ENCODE measurements at places on chromosomes 11 and 22.

DNA sequence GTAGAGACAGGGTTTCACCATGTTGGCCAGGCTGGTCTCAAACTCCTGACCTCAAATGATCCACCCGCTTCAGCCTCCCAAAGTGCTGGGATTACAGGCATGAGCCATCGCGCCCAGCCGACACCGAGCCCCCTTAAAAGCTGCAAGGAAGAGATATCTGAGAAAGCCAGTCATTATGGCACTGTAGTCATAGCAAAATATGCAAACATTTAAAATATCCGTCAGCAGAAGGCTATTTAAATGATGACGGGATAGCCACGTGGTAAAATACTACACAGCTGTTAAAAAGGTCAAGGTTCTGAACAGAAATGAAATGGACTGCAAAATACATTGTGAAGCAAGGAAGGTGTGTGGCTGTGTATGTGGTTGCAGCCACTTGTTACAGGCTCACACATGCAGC, 6.4 kb upstream of the CCDC88B start:
- no peak for DNase-seq

GRCh38 chr11:128262463-128263345, 324.7 kb downstream of the ETS1 start:
- DNase-seq: no peak

DNA sequence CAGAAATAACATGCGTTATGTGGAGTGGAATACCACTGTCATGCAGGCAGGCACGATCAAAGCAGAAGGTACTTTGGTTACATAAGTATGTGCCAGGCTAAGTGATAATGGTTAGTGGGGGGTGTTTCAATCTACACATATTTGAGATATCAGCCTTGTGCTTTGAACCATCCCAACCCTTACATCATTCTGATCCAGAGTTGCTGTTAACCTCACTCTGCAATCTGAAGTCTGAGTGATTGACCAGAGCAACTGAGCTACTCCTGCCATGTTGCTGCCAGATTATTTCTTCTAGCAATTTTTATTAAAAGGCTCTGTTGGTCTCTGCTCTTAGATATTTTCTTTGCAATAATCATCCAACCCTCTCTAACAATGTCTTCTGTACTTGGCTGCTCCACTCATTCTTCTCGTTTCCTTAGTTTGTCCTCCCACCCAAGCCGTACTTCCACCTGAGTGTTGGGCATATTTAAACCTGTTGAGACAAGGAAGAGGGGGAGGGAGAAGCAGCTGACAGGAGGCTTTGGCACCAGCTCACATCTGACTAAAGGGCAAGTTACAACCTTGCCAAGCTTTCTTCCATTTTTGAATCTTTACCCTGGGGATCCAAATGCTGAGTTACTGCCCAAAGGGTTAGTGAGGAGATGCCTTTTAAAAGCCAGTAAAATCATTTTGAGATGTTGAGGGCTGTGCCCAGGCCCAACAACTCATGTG, 114.1 kb upstream of the SESN3 start:
- DNase-seq: no peak

DNA sequence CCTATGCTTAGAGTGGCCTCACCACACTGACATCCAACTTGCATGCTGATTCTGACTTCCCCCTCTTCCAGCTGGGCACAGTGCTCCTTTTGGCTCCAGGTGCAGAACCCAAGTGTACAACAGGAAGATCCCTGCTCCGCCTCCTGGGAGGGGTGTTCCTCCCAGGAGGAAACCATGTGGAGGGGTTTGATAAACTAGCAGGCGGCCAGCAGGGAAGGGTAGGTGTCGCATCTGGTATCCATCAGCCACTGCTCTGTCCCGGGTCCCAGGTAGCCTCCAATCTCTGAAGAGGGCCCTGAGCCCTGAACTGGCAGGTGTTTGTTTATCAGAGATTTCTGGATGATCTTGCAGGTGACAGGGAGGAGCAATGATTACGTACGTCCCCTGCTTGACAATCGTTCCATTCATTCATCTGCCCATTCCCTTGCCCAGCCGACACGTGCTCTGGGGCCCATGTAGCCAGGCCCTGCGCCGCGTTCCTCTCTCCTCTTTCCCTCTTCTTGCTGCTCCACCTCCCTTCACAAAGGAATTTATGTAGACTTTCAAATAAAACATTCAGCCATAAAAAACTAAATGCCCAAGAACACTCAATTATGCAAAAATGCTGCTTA, 41.2 kb upstream of the MICAL2 start:
- DNase-seq: no peak

- DNase-seq: no peak
Observed at GRCh38 chr22:33014621-33015020, 43.6 kb downstream of the SYN3 start.

DNA sequence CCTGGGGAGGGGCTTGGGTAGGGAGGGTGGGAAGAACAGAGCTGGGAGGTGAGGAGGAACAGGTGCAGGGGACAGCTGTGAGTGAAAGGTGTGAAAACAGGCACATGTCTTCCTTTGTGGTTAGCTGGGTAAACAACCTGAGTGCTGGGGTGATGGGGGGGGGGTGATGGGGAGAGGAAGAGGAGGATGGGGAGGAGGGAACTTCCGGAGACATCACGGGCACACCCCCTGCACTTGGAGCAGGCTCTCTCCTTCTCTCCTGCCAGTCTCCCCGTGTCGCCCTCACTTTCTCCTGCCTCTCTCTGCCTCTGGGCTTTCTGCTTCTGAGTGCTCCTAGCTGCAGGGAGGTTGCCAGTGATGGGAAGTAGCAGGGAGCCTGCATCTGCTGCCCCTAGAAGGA, 8.8 kb downstream of the CXCR5 start:
- DNase-seq: no peak

DNA sequence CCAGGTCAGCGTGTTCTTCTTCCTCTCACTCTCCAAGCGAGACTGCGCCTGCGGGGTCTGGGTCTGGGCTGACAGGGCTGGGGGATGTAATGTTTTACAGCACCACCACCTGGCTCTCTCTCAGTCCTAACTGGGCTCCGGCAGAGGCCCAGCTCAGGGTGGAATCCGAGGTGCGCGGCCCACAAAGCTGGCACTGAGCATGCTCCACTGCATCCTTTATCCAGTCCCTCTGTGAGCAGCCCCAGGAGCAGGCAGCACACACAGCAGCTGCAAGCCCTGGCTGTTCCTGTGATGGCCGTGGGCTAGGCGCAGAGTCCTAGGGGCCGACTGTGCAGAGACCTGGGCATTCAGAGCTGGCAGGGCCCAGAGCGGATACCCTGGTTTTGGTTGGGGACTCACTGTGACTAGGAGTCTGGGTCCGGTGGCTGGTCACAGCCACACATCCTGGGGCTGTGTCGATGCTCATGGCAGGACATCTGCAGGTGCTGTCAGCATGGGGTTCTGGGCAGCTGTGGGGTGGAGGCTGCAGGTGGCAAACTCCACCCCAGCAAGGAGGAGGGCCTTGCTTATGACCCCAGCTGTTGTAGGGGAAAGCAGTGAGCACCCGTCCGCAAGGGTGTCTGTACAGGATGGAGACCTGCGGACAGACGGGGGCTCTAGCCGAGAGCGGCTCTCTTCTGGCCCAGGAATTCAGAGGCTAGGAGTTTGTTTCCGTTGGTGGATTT, 4.0 kb downstream of the LRRC75B start:
- no peak for DNase-seq

DNA sequence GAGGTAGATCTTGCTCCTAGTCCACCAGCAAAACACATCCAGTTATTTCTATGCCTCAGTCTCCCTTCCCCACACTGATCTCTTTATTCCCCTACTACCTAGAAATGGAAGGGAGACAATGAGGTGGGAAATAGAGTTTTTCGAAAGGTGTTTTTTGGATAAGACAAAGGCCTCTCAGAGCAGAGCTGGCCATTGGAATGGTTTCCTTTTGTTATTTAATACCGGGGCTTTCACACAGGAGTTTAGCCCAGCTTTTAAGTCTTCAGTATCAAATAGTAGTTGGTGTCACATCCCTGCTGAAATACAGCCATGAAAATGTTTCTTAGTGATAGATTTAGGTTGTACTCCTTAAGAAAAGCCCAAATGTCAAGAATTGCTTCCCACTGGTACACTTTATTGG, 65.4 kb upstream of the B3GAT1 start:
- DNase-seq: no peak

GRCh38 chr11:71114124-71114851, 138.1 kb downstream of the SHANK2 start:
- no peak for DNase-seq

DNA sequence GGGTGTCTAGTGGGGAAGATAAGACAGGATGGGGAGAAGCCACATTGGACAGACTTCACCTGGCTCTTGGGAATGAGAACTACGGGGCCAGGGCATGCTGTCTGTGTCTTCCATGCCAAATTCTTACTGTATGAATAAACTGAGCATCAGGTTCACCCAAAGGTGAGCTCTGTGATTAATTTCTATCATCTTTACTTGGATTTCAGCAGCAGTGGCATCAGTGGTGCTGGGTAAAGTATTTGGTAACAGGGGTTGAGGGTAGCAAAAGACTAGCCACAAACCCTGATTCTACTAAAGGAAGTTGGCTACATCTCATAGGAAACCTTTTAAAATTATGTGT, 38.8 kb downstream of the IRAG1 start:
- peak; percentile 76 for DNase-seq

DNA sequence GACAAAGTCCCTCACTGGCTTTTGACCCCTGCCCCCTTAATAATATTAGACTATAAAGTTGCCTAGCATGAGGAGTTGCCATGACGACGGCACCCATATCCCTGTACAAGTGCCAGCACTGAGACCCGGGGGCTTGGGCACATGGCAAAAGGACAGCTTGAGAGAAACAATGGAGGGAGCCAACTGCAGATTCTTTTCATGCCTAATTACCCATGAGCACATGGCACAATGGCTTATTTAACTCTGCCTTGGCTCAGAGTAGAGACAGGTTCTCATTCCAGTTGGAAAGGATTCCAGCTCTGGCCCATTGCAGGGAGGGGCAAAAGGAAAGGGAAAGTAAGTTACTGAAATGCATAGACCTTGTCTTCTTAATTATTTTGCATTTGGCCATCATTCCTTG, 261.2 kb upstream of the UBASH3B start:
- DNase-seq: no peak

- DNase-seq: no peak
Observed at GRCh38 chr11:104765401-104766095, 132.7 kb downstream of the CASP12 start.

GRCh38 chr11:104011044-104011443, 25.4 kb upstream of the DDI1 start:
- no peak for DNase-seq

DNA sequence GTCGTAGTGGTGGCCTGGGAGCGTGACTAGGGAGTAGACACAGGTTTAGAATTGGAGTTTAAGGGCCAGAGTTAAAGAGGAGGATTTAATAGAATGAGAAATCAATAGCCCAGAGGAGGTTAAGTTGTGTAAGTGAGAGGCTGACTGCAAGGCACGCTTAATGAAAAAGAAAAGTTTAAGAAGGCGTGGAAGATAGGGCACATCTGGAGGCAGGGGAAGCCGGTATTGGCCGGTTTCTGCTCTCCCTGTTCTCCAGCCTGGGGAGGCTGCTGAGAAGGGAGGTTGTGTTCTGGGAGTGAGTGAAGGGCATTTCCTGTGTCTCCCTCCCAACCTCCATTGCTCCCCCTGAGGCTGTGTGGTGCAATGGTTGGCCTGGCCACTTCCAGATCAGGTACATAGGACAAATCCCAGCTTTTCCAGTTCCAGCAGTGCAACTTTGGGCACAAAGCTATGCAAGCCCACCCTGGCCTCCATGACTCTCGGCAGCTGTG, 6.3 kb downstream of the GRIK4 start:
- no peak for DNase-seq

- peak; percentile 76 for DNase-seq
Observed at GRCh38 chr22:32701034-32701433, 100.5 kb upstream of the TIMP3 start.

GRCh38 chr22:46774253-46774979, 12.0 kb downstream of the TBC1D22A start:
- DNase-seq: no peak

- peak; percentile 88 for DNase-seq
Observed at GRCh38 chr22:32050678-32051515, 7.8 kb downstream of the SLC5A1 start.

DNA sequence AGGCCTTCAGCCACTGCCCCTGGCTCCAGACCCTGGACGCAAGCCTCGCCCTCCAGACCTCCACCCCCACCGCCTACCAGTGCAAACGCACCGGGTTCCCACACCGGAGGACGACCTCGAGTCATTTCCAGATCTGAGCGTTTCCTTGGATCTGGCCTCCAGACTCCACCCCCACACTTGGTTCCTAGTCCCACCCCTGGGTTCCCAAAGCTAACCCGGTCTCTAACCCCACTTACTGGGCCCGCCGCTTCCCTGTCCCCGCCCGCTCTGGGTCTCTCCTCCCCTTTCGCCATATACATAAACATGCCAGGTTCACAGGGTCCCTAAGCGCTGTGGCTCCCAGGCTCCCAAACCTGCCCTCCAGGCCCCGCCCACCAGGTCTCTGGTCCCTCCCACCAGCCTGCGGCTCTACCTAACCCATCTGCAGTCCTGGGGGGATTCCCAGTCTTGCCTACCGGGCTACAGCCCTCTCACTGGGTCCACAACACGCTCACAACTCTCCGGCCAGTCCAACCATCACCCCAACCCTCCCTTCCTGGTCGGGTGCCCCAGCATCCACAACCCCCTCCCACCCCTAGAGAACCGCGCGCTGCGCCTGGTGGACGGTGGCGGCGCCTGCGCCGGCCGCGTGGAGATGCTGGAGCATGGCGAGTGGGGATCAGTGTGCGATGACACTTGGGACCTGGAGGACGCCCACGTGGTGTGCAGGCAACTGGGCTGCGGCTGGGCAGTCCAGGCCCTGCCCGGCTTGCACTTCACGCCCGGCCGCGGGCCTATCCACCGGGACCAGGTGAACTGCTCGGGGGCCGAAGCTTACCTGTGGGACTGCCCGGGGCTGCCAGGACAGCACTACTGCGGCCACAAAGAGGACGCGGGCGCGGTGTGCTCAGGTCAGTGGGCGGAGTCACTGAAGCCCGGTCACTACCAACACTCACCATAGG, 36.7 kb downstream of the CD6 start:
- no peak for DNase-seq

- no peak for DNase-seq
Observed at GRCh38 chr22:20221421-20222340, 46.4 kb downstream of the RTN4R start.

GRCh38 chr11:8207080-8208000, 38.5 kb upstream of the RIC3 start:
- no peak for DNase-seq

- DNase-seq: peak; percentile 46
Observed at GRCh38 chr22:46079093-46079860, 71.0 kb upstream of the PPARA start.

DNA sequence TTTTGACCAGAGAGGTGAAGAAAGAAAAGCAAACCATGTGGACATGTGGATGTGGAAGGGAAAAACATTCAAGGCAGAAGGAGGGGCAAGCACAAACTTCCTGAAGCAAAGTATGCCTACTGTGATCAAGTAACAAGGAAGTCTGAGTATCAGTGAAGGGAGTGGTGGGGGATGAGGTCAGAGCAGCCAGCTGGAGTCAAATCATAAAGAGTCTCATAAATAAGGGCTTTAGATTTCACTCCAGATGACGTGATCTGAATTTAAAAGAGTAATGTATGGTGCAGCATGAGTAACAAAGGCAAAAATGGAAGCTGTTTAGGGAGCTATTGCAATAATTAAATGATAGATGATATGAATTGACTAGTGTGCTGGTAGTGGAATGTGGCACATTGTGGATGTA, 665.4 kb upstream of the CCDC90B start:
- DNase-seq: no peak

Measured in fibroblast of lung (primary cell).